ENCODE measurements at places on chromosomes 1 and 21.

DNA sequence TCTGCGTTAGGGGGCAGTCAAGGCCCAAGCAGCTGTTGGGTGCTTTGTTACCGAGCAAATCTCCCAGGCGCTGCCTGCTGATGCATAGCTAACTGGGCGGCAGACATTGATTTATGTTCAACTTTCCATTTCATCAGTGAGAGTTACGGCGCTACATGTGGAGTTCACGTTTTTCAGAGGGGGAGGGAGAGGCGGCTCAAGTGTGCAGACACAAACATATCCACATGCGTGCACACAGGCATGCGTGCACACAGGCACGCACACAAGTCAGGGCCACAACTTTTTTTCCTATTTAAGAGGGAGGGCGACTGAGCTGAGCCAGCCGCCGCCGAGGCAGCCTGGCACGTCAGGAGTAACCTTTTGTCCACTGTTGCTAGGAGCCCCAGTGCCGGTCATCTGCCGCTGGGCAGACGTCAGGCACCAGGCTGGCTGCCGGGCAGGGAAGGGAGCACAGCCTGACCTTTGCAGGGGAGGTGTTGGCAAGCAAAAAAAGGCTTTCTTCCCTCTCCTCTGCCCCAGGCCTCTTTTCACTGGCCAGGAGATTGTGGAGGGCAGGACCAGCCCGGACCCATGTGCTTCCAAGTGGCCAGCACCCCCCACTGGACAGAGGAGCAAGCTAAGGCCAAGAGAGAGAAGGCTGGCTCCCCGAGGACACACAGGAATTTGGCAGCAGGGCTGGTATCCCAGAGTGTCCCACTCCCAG, 73.3 kb downstream of the MRPL37 start:
- DNase-seq = no peak

DNA sequence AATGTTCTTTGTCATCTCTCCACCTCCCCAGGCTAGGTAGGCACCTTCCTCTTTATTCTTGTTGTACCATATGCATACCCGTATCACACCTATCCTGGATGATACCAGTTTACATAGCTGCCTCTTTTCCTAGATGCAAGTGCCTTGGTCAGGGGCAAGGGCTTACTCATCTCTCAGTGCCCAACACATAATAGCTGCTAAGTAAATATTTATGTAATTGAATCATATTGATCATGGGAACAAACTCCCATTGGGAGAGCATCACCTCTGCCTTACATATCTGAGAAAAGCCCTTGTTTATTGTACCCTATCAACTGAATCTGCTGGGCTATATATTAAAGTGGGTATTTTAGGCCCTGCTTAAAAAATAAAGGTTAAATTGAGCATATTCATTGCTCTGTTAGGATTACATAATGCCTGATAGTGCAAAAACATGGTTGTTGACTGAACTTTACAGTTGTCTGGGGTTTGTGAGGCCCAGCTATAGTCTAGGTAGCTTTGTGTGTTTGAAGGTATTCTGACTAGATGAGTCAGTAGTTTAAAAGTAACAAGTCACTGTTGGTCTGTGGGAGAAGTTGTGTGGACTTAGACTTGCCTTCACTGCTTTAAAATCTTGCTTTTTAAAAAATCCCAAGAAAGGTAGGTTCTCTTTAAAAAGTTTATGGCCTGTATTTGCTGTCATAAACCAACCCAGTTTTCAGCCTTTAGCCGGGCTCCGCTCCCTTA, 82.6 kb downstream of the OLFML2B start:
- DNase-seq = no peak

DNA sequence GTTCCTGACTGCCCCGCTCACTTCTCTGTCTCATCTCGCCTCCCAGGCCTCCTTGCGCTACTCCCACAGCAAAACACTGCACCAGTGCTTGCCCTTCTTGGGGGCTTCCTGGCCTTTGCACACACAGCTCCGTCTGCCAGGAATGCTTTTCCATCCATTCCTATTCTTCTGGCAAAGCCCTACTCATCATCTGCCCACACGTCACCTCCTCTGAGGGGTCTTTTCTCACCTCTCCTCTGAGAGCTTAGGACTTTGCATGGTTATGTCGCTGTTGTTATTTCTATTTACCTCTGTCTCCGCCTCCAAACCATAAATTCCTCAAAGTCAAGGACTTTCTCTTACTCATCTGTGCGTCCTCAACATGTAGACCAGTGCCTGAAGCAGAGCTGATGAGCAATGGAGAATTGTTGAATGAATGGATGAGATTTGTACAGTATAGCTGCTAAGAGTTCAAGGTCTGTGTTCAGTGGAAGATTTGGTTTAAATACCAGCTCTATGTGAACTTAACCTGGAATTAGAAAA, 26.4 kb upstream of the BTG2 start:
- DNase-seq = no peak

DNA sequence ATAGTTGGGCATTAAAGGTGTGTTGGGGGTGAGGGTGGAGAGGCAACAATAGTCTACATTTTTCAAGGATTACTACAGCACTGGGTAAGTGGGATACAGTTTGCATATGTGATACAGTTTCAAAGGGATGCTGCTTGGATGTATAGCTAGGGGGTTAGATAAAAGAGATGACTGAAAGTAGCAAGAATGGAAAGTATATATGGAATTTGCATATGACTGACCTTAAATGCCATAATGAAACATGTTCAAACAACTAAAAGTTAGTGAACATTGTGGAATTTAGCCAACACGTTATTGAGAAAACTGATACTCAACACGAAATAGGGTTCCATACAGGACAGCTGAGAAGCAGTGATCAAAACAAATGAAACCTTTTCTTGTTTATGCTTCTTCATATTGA, 124.8 kb upstream of the CHRM3 start:
- no peak for DNase-seq

DNA sequence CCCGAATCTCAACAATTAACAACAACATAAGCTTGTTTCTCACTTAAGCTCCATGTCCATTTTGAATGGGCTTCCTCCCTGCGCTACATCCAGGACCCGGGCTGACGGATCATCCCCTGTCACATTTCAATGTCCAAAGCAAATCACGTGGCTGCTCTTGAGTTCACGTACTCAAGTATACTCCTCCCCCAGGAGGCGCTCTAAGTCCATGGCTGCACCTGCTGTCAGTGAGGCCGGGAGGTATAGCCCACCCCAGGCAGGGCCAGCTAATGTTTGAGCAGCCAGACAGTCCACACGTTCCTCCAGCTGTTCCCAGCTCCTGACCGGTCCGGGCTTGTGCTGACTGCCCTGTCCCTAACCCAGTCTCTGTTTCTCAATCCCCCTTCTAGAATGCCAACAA, 220.8 kb downstream of the SLC35F3 start:
- DNase-seq = peak; percentile 46

GRCh38 chr1:192104852-192105251, 53.4 kb upstream of the RGS18 start:
- no peak for DNase-seq

DNA sequence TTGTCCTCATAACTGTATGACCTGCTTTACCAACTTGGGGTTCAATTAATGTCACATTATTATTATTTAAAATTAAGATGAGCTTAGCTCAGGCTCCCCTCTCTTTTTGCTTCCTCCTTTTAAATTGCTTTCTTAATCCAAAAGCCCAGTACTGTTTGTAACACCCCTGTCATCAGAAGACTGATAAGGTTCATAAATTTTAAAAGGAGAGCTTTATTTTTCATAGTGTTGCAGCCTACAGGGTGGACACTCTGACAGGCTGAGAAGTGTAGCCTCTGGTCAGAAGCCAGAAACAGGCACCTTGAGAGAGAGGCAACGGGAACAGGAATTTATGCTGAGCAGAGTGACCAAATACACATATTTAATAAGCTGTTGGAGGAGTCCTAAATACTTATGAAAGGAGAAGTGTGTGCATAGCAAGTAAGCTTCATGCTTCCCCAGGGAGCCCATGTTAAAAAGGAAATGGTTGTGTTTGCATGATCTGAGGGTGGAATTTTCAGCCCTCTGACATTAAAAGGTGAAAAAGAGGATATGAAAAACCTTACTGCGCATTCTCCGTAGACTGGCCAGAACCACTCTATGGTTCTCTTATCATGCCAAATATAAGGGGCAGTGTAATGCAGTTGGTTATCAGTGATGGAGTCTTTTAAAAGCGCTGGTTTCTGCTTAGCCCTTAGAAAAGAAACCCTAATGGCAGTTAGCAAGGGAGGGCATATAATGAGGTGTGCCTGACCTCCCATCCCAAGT, 30.5 kb upstream of the FGGY start:
- DNase-seq = no peak

DNA sequence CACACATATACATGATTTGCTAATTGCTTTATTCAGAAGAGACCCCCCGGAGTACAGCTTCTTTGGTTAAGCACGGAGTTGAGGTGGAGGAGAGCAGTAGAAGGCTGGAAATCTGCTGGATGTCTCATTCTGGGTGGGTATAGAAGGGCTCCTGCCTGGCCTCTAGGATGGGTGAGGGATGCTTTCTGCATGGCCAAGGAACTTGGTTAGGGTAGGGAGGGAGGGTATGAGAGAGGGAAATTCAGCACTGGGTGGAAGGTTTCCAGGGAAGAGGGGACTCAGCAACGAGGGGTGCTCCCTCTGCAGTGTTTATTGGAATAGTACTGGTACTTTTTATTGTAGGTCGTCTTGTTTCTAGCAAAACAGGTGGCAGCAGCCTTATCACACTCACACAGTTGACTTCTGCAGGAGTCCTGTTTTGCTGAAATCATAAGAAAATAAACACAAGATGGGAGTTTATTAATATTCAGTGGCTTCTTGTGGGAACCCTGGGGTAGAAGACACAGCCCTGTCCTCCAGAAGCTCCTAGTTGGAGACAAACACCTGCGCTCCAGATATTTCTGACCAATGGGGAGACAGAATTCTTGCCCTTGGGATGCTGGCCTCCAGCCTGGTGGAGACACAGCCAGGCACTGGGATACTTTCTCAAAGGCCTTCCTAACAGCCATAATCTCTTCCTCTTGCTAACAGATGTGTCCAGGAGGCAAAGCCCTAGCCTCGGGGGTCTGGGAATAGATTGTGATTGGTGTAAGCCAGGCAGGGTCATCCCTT, 3.8 kb downstream of the PLA2G2A start:
- no peak for DNase-seq

Measured in SJSA1 (cell line).